ENCODE measurements at places on chromosomes 6 and 20.

DNA sequence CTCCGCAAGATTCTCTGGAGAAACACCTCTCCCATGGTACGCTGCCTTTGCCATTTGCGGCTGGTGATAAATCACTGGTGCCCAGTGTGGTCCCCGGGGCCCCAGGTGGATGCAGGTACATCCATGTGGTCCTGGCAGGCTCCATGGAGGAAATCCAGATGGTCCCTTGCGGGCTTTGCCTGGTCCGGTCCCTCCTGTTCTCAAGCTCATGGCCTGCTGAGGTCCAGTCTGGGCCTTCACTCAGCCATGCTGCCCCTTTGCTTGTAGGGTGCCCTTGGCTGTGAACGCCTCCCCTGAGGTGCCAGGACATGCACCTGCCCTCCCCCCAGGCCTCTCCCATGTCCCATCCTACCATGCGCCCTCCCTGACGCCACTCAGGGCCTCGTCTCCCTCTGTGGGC lies 21.2 kb upstream of the DACT2 start:
- no peak for DNase-seq

- DNase-seq: peak; percentile 26
These were observed 363.8 kb upstream of the PTCHD4 start for GRCh38 chr6:48474830-48475229.

DNA sequence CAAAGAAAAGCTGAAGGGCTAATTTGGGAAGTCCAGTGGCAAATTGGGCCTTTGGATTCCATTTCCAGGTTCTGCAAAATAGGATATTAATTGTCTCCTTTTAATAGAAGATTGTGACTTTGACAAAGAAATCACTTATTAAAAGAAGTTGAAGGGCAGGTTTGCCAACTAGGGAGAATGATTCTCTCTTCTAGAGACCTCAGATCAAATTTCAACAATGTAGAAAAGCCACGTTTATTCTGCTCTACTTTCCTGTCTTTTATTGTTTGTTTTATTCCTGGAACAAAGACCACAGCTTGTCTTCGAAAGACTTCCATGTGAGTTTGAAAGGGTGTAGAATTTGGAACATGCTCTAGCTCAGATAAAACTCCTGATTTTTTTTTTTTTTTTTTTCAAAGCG lies 65.5 kb upstream of the PRL start:
- DNase-seq: no peak

DNA sequence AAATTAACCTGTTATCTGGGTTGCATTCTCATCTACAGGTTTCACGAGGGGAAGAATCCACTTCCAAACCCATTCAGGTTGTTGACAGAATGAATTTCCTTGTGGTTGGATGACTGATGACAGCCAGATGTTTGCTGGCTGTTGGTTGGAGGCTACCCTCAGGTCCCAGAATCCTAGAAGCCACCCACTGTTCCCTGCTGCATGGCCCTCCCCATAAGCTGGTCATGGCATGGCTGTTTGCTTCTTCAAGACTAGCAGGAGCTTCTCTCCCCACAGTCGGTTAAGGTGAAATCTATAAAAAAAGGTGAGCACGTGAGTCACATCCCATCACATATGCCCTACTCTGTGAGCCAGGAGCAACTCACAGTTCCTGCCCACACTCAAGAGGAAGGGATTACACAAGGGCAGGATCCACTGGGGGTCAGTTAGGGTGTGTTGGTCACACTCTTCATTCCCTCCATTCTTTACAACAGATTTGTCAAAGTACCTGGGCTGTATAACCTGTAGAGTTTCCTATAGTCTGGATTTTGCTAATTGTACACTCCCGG lies 19.5 kb upstream of the RPS10 start:
- DNase-seq: no peak

DNA sequence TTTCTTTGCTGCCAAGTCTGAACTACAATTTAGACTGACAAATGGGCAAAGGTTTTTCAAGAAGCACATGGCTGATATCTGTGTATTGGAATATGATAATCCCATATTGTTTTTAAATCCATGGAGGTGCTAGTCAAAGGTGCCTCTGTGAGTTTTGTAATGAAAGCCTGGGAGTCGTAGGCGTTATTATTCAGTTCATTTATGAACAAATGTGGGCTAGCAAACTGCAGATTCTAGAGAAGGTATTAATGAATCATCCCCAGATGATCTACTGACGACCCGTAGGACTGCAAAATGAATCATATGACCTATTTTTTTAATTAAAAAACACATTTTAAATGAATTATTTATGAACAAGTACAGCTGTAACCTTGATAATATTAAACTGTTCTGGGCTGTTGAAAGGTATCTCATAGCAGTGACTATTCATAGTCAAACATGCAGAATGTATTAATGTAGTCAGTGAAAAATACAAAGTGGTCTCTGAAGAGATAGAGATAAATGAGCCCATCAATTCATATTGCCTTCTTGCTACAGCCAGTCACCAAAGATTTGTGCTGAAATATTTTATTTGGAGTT lies 1317.8 kb upstream of the MAP3K7 start:
- DNase-seq: no peak

DNA sequence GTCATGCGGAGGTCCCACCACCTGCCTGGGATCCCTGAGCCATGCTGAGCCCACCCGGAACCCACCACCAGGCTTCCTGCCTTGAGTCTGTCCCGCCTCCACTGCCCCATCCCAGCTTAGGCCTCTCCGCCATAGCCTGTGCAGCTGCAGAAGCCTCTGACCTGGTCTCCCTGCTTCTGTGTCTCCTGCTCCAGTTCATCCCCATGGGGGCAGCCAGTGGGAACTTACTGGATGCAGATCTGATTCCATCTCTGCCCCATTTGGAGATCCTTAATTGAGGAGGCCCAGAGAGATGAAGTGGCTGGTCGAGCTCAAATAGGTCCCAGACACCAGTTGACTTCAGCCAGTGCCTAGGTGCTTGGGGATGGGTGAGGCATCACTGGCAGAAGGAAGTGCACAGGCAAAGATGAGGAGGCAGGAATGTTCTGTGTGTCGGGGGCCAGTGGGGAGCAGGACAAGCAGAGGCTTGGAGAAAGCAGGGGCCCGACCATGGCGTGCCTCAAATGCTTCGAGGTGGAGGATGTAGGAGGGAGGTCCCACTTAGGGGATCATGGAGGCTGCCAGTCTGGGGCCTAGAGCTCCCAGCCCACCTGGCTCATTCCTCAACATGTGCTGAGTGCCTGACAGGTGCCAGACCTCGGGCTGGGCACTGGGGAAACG lies 112.8 kb downstream of the TOX2 start:
- DNase-seq: no peak

DNA sequence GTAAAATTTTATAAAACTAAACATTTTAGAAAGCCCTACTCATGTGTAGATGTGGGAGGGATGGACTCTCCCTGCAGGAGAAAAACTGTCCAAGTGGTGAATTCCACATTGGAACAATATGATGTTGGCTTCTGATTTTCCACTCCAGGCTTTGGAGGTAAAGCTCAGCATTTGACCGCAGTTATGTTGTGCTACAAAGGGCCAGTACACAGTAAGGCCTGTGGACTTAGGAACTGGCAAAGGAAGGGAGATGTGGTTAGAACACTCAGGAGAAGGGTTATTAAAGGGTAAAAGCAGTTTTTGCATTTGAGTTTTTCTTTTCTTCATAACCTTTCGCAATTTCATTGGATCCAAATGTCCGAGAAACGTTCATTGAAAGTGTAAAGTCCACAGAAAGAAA lies 150.3 kb upstream of the SASH1 start:
- peak; percentile 82 for DNase-seq

GRCh38 chr6:142822842-142823241 lies 122.1 kb downstream of the HIVEP2 start:
- no peak for DNase-seq

- no peak for DNase-seq
These were observed 10.4 kb downstream of the DEFB129 start for GRCh38 chr20:237489-237888.

GRCh38 chr20:5513975-5514516 lies 197.3 kb upstream of the PROKR2 start:
- DNase-seq: no peak

DNA sequence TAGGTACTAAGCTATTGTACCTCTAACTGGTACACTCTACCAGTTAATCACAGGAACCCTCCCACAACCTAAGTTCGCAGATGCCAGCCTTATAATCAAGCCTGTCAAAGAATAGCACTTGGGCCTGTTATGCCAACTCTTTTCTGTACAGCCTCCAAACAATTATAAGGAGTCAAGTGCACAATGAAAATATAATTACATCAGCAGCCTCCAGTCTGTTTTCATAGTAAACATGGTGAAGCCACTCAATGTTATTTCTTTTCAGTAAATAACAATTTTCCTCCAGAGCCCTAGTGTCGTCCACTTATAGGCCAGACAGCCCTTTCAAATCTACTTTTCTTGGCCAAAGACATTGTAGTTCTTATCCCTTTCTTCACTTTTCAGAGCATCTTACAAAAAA lies 82.7 kb upstream of the CARMIL1 start:
- DNase-seq: no peak

- DNase-seq: no peak
These were observed 27.6 kb downstream of the DCDC2 start for GRCh38 chr6:24330137-24330732.

GRCh38 chr20:47062226-47062890 lies 167.7 kb downstream of the EYA2 start:
- DNase-seq: no peak

DNA sequence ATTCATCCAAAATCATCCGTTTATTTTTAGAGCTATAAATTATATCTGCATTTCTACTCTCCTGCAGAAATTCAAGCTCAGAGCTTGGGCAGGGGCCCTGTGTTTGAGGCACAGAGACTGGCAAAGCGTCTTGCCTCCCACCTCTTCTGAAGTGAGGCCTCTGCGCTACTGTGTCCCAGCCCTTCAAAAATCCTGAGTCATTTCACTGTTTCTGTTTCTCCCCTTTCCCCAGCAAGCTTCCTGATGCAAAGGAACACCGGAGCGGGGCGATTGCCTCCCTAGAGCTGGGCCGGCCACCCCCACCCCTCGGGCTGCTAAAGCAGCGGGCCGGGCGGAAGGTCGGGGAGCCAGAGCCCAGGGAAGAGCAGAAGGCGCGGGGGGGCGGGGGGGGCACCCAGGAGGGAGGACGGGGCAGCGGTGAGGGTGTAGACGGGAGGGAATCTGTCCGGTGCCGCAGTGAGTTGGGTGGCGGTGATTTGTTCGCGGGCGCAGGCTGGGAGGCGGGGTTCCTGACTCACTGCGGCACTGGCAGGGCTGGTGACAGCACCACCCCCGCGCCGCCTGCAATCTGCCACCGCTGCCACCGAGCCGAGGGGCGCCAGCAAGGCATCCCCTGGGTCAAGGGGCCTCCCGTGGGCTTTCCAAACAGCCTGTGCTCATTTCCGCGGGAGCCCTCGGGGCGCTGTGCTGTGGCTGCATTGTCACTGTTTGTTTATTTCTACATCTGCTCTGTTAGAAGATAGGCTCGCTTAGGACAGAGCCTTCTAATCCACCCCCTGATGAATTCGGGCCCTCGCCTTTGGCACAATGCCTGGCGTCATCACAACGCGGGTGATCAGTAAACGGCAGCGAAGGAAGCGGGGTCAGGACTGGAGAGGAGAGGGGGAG lies 46.5 kb upstream of the SNAP25 start:
- DNase-seq: no peak

DNA sequence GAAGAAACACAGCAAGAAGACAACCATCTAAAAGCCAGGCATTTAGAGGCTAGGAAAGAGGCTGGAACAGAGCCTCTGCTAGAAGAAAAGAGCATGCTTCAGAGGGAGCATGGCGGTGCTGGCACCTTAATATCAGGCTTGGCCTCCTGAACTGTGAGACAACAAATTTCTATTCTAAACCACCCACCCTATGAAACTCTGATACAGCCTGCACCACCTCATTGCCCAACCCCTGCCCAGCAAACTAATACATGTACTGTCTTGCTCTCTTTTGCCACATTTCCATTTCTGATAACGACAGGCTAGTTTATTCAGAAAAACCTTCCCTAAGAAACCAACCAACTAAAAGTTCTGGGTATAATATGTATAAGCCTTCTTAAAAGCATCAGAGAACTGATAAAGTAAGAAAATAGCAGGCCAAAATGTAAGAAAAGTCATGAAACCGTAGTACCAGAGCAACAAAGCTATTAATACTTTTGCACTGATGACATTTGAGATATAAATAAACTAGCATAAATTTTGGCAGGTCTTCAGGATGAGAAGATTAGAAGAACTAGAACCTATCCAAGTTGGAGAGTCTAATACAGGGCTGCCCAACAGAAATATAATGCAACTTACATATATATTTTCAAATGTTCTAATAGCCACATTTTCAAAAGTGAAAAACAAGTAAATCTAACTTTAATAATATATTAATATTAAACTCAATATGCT lies 184.7 kb upstream of the HSF2 start:
- DNase-seq: no peak

DNA sequence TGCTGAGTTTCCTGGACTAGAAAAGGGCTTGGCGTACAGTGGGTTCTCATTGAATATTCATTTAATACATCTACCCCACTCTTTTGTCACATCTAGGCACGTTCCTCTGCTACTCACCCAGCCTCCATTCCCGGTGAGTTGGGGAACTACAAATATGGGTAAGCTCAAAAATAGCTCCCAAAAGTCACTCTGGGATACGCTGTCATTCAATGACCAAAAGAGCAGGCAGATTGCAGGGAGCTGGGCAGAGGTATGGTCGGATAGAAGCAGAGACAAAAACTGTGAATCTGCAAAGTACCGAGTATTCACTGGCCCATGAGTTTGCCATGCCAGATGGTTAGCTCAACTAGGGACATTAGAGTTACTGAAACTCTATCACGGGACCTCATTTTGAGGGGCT lies 103.9 kb upstream of the SASH1 start:
- DNase-seq: no peak

- DNase-seq: no peak
These were observed 50.3 kb upstream of the TXNDC5 start for GRCh38 chr6:7960848-7961247.
